ENCODE measurements at places on chromosomes 3 and 15.

GRCh38 chr15:101269479-101270223 is 7.6 kb downstream of the SELENOS start:
- no peak for DNase-seq

DNA sequence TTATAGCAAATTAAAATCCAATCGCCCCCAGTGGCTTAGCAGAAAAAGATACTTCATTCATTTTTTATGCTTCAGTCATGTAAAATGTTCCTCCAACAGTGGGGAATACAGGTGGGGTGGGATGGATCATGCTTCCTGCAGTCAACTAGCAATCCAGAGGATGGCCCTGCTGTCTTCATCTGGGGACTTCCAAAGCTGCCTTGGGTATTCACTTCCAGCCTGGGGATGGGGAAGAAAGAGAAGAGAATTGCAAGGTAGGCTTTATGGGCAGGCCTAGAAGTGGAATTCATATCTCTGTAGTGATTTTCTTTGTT is 354.8 kb upstream of the SLCO3A1 start:
- no peak for DNase-seq

DNA sequence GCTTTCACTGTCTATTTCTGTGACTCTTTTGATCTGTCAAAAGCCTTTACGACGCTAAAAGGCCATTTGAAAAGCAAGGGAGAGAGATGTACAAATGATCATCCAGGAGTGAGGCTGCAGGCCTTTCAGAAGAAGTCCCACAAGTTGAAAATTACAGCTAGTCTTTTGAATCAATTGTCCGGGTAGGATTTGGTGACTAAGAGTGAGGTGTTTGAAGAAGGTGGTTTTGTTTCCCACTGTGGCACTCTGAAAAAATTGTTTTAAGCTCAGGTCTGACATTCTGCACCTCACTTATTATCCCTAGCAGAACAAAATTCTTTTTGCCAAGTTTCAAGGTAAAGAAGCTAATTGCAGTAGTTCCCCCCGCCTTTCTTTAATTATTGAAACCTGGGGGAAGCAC is 50.8 kb upstream of the TMEM108 start:
- no peak for DNase-seq

- DNase-seq, result no peak
These were observed 25.0 kb upstream of the C3orf52 start for GRCh38 chr3:112061152-112061551.

- no peak for DNase-seq
These were observed 145.9 kb upstream of the LIPC start for GRCh38 chr15:58285921-58286278.

GRCh38 chr3:122272879-122273278 is 52.2 kb upstream of the CSTA start:
- no peak for DNase-seq

GRCh38 chr3:155991847-155992246 is 121.4 kb downstream of the GMPS start:
- DNase-seq, result no peak

DNA sequence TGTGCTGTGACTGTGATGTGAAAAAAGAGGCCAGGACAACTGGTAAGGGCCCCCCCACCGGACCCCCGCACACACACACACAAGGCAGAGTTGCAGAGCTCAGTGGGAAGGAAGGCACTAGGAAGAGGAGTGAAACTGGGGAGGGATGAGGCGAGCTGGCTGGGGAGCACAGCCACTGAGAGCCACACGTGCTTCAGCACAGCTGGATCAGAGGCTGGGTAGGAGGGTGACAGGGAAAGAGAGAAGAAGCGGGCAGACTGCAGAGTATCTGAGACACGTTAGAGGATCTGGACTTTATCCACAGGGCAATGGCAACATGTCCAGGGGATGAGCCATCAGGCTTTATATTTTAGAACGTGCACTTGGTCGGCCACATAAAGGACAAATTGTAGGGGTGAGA is 38.0 kb upstream of the TKT start:
- DNase-seq, result no peak

GRCh38 chr15:43998607-43999006 is 171.8 kb downstream of the WDR76 start:
- DNase-seq, result no peak

GRCh38 chr3:43369404-43370292 is 83.3 kb downstream of the SNRK start:
- no peak for DNase-seq

DNA sequence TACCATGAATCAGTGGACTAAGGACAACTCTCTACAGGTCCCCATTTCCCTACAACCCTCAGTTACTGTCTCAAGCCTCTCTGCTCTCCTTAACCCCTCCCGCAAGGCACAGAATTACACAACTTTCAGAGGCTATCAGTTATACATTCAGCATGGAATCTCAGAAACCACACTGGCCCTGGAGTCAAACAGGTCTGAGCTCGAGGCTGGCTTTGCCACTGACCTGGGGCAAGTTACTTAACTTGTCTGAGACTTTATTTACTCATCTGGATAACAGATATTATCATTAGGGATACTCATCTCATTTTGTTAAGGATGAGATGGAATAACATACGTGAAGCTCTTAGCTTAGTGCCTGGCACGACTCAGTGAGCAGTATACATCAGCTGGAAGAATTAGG is 95.2 kb downstream of the WDR76 start:
- DNase-seq, result no peak

DNA sequence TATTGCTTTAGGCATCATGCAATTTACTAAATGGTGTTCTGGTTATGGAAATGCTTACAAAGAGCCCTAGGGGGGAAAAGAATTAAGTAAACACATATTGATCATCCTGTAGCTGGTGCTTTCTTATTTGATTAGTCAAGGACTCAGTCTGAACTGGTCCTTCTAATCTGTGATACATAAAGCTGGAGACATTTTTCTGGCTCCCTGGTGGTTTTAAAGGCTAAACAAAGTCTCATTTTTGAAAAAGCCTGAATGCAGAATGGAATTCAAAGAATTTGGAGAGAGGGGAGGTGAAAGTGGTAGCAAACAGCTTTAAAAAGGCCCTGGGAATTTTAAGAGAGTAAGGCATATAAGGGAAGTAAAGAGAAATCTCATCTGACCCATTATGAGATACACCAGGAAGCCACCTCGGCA is 149.7 kb downstream of the RBMS3 start:
- DNase-seq, result no peak

DNA sequence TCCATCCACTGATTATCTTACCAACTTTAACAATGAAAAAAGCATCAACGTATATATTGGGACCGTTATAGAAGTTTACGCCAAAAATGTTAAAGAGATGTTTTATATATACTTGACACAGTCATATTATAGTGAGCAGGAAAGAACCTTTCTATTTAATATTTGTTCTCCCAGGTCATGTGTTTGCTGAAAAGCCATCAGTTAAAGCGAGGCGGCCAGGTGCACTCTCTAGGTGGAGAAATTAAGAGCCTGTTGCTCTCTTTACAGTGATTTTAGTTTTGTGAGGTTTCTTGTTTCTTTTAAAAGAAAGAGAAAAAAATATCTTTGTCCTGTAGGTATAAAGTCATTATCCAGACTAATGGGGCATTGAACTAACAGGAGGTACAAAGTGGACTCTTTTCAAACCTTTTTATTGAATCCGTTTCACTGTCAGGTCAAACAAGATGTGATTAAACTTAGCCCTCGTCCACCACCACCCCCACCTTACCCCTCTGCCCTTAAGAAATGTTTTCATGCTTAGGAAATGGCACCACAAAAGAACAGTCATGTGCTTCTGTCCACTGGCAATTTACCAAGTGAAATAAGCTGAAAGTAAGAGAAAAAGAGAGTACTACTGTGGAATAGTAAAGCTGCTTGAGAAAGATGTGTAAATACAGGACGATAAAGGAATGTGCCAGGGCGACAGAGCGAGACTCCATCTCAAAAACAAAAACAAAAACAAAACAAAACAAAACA is 279.9 kb downstream of the PTPRG start:
- peak; percentile 29 for DNase-seq

GRCh38 chr15:82875411-82876003 is 66.1 kb downstream of the WHAMM start:
- DNase-seq, result no peak

- DNase-seq, result no peak
These were observed 19.9 kb upstream of the FAM174B start for GRCh38 chr15:92675485-92675884.

- DNase-seq, result no peak
These were observed 265.7 kb downstream of the XXYLT1 start for GRCh38 chr3:195005251-195005620.

- no peak for DNase-seq
These were observed 1.4 kb downstream of the DLG1 start for GRCh38 chr3:197297002-197297401.

DNA sequence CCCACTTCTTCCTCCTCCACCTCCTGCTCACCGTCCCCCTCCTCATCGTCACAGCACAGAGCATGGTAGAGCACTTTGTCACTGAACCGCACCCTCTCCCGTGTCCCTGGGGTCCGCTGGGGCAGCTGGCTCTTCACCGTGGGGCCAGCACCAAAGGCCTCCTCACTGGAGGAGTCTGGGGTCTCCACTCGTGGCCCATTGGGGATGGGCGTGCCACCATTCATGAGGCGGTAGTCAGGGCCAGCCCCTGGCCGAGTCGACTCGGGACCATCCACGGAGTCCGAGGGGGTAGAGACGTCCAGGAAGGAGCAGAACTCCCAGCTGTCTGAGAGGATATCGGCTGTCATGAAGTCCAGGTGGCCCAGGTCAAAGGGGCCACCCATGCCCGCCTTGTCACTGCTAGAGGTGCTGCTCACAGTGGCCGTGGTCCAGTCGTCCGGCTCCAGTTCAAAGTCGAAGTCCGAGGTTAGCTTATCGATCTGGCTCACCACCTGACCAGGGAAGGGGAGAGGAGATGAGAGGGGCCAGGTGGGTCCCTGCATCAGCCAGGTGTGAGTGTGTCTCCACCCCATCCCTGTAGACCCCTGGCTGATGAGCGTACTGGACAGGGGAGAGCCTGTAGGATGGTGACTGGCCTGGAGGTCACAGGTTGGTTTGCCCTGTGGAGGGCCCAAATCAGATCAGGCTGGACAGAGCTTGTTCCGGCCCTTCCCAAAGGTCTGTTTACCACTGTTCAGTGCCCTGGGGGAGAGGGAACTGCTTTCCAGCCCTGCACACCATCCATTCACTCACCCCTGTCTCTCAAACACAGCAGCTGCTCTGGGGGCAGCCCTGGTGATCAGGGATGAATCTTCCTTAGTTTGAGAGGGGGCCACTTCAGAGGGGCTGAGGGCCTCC is 12.8 kb downstream of the INSYN1 start:
- no peak for DNase-seq

- no peak for DNase-seq
These were observed 39.4 kb upstream of the KY start for GRCh38 chr3:134690226-134690625.

DNA sequence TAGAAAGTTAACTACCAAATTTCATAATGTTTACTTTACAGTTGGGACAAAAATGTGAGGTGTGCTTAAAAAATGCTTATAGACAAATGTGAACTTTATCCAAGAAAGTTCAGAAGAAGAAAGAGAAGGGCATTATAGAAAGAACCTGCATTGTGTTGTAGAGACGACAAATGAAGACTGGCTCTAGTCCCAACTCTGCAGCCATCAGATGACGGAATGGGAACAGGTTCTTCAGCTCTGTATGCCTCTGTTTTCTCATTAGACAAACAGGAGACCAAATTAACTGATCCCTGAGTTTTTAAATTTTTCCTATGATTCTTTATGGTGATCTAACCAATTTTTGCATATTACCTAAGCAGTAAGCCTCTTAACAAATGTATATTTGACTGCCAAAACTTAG is 49.2 kb downstream of the PDZRN3 start:
- no peak for DNase-seq

DNA sequence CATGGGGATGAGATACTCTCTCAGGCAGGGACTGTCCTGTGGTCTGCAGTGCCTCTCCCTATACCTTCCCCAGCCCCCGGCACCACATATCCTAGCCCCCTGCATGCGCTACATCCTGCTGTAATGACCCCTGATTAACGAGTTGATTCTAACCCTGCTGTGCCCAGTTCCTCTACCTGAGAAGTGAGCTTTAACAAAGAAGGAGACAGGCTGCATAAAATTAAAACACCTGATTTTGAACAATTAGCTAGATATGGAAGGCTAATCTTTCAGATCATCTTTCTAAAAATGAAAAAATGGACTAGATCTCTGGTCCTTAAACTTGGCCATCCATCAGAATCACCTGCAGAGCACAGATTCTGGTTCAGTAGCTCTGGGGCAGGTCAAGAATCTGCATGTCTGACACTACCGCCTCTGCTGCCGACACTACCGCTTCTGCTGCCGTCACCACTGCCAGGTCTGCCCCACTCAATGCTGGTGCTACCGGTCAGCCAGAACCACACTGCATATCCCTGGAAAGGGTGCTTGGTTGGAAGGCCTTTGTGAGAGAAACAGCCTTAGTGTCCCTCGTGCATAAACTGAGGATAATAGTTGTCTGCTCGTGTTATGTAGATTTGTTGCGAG is 33.6 kb upstream of the ZBTB38 start:
- DNase-seq, result no peak

DNA sequence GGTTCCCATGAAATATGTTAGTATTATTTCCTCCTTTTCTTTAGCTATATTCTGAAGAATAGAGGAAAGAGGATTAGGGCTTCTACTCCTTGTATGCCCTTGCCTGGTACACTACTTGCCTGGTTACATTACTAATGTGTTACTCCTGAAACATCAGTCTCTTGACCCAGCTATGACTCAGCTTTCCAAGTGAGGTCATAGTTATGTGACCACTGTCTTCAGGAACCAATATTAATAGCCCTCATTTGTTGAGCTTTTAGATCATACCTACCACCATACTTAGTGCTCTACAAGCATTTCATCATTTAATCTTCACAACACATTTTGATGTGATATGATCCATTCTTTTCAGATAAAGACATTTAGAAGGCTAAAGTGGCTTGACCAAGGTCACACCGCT is 60.3 kb downstream of the CMSS1 start:
- no peak for DNase-seq

DNA sequence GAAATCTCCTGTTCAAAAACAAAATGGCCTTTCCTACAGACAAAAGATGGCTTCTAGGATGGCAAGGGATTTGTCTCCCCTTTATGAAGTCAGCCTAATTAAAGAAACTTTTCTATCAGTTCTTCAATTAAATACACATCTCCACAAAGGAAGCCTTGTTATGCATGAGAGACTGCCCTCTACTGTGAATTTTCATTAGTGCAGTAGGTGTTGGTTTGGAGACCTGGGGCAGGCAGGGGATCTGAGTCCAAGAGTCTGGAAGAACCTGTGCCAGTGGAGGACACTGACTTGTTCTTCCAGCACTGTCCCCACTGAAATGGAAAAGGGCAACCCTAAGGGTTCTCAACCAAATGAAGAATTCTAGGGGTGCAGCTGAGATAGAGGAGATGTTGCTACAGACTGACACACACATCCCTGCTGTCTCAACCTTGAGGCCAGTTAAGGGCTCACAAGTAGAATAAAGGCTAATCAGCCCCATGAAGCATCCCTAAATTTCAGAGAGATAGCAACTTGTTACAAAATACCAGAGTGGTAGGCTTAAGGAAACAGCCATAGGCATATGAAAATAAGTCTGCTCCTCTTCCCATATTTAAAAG is 174.0 kb upstream of the PRICKLE2 start:
- peak; percentile 42 for DNase-seq

DNA sequence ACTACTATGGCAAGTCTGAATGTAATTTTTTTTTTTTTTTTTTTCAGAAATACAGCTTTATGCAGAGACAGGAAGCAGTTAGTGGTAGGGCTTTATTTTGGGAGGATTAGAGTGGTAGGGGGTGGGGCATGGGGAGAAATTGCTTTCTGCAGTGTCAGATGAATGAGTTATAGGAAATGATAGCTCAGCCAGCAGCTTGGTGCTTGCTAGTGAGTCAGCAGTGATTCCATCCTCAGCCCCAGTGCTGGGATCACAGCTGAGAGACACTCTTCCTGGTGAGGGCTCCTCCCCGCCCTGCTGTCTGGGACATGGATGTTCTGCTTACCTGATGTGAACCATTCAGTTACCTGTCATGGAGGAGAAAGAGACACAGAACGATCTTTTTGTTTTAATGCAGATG is 39.6 kb downstream of the SEMA6D start:
- peak; percentile 40 for DNase-seq

Measured in brain pericyte (primary cell).